ENCODE measurements at places on chromosomes 13 and 19.

DNA sequence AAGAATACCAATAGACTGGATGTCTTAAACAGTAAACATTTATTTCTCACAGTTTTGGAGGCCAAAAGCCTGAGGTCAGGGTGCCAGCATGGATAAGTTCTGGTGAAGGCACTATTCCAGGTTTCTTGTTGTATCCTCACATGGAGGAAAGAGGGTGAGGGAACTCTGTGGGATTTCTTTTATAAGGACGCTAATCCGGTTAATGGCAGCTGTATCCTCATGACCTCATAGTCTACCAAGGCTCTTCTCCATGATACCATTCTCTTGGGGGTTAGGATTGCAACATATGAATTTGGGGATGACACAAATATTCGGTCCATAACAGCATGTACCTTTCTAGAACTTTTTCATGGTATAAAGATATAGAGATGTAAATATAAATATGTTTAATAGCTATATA, 412.0 kb downstream of the LMO7 start:
- DNase-seq, result no peak

- DNase-seq, result no peak
Measured at GRCh38 chr13:27696731-27697130, 75.0 kb downstream of the POLR1D start.

GRCh38 chr13:25761041-25761440, 290.8 kb downstream of the SHISA2 start:
- no peak for DNase-seq

DNA sequence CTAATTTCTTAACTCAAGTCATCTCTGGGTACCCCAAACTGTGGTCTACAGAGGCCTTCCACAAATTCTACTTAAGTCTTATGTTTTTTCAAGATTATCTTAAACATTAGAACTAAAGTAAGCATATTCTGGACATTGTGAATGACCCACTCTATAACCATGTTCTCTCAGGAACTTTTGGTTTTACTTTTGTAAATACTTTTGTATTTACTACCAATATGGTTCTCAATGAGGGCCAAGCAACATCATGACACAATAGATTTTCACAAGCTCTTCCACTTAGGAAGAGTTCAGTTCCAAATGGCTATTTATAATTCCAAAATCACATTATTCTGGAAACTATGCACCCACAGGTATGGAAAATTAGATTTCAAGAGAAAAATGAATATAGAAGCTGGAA, 10.8 kb downstream of the DIAPH3 start:
- DNase-seq, result no peak

DNA sequence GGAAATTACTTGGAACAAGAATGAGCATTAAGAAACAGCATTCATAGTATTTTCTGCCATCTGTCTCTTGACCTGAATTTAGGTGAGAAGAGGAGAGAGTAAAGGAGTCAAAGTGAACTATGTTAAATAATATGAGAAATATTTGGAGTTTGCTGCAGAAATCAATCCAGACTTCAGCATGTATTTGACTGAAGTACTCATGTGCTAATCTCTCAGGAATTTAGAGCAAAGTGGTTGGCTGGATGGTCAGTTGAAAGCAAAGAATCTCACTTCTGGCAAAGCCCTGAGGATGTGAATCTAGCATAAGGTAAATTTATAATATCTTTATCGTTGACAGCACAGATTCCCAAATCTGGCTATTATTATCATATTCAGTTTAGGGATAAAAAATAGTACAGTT, 394.3 kb downstream of the PCDH17 start:
- DNase-seq, result peak; percentile 42

DNA sequence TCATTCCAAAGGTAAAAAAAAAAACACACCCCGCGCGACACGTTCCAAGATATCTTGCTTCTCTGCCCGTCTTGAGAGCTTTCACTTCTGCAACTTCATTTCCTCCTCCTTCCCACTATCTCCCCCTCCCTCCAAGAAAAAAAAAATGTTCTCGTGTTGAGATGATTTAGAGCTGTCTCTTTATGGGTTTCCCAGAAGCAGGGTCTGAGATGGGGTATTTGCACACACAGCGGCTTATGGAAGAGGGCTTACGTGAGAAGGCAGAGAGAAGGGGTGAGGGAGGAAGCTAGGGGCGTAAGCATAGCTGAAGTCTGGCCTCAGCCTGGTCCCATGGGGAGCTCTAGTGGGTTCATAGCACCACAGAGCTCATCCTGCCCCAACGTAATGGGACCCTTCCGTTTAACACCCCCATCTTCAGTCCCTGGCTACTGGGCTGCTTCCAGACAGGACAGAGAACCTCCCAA, 31.3 kb upstream of the USE1 start:
- DNase-seq, result no peak

DNA sequence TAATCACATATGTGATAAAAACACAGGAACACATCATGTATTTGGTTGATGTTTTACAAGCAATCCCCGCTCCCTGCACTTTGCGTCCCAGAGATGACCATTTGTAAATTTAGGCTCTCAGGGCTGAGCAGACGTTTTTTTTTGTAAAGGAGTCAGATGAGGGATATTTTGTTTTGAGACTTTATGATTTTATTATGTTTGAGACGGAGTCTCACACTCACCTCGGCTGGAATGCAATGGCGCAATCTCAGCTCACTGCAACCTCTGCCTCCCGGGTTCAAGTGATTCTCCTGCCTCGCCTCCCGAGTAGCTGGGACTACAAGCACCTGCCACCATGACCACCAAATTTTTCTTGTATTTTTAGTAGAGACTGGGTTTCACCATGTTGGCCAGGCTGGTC, 1.4 kb downstream of the TLE6 start:
- DNase-seq, result no peak
